ENCODE measurements at places on chromosomes 12 and 14. TPM values are rescaled to one million over a fixed set of nuclear protein-coding genes. Genes with fewer than 3 reads are reported as not detected.

The SLC6A12 gene
- not detected for total RNA-seq

- peak; percentile 32 for DNase-seq
Observed at GRCh38 chr12:14810953-14811483, 3.0 kb downstream of the SMCO3 start.

DNA sequence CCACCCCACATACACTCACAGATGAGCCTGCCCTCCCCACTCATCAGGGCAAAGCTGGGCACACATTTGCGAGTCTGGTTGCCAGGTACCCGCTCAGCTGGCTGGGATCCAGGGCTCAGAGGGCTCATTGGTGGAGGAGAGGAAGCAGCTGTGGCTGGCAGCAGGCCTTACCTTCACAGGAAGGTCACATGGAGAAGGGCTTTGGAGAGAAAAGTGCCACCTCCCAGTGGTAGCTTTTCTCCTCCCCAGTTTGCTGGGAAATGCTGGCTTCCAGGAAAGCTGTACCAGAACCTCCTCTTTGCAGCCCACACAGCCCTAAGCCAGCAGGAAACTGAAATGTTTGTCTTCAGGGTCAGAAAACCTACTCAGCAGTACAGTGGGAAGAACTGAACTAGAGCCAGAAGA lies 55.6 kb downstream of the LGMN start:
- no peak for DNase-seq

- DNase-seq, result no peak
Observed at GRCh38 chr14:21796916-21797315, 123.3 kb upstream of the OR4E1 start.

DNA sequence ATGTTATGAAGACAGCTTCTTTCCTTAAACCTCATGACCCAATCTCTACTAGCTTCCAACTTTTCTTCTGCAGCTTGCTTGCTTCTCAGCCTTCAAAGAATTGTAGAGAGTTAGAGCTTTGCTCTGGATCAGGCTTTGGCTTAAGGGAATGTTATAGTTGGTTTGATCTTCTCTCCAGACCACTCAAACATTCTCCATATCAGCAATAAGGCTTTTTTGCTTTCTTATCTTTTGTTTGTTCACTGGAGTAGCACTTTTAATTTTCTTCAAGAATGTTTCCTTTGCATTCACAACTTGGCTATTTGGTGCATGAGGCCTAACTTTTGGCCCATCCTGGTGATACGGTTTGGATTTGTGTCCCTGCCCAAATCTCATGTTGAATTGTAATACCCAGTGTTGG lies 163.8 kb downstream of the PCNX1 start:
- no peak for DNase-seq

DNA sequence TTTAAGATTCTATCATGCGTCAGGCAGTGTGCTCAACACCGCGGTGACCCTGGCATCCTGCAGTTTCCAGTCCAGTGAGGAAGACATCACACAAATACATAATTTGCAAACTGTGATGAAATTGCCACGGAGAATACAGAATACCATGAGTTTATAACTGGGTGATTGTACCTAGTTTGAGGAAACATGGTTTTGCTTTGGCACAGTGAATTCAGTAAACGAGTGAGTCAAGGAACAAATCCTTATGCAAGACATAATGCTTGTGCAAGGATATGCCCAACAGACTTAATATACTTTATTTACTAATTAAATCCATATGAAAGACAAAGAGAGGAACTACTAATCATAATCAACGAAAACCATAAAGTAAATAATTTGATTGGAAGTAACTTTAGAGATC lies 311.8 kb upstream of the TMTC1 start:
- DNase-seq, result no peak
